ENCODE measurements at places on chromosomes 5 and 9.

GRCh38 chr5:175895686-175896102, 24.3 kb downstream of the CPLX2 start:
- no peak for DNase-seq

DNA sequence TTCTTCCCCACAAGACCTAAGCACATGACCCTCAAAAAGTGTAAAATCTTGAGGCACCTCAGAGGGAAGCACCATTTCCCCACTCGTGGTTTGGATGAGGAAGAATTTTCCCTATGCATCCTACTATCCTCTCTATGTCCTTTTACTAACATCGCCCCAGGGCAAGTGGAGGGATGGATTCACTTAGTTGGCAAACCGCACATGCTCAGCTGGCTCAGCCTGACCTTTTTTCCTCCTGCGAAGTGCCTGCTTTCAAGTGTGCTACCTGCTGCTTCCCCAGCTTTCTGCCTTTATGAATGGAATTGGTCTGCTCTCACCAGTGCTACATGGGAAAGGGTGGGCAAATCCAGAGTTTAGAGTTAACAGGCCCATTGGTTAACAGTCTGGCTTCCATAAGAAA, 56.6 kb upstream of the IFNK start:
- DNase-seq = no peak

GRCh38 chr5:145776886-145777285, 58.3 kb downstream of the PRELID2 start:
- DNase-seq = no peak

DNA sequence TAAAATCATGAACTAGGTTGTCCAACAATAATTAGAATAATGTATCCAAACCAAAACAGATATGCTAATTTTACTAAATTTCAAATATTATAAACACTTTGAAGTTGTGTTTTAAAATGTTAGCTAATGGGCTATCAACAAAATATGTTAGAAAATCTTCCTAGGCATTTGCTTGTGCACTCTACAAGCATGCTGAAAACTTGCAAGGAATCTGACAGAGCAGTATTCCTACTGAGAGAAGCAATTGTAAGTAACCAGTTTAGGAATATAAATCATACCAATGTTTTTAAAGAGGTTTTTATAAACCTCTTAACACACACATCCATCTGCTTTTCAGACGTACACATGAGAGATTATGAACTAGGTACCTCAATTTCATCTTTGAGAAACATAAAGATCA, 228.4 kb upstream of the TBCA start:
- DNase-seq = no peak

- no peak for DNase-seq
Observed at GRCh38 chr5:33808699-33809098, 83.1 kb downstream of the ADAMTS12 start.

- DNase-seq = no peak
Observed at GRCh38 chr9:108835831-108836230, 20.0 kb downstream of the ACTL7B start.

DNA sequence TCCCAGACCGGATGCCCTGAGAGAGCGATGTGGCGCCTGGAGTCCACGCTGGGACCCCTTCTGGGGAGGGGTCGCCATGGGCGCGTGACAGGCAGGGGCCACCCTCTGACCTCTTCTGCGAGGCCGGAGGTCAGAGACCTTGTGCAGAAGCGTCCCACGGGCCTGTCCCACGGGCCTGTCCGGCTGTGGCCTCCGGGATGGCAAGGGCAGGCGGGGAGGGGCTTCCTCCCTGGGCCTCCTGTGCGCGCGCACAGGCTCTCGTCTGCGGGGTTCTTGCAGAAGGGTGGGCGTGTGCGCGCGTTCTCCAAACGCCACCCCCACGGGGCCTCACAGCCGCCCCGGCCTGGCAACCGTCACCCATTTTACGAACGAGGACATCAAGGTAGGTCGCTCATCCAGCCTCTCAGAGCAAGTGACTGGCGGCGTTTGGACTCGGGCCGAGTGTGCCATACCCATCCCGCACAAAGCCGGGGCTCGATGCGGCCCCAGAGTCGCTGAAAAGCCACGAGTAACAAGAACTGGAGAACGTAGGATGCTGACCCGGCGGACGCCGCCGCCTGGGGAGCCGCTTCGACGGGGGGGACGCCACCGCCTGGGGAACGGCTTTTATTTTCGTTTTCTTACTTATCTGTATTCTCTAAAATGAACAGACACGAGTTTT, 897 bp downstream of the AHRR start:
- DNase-seq = no peak

DNA sequence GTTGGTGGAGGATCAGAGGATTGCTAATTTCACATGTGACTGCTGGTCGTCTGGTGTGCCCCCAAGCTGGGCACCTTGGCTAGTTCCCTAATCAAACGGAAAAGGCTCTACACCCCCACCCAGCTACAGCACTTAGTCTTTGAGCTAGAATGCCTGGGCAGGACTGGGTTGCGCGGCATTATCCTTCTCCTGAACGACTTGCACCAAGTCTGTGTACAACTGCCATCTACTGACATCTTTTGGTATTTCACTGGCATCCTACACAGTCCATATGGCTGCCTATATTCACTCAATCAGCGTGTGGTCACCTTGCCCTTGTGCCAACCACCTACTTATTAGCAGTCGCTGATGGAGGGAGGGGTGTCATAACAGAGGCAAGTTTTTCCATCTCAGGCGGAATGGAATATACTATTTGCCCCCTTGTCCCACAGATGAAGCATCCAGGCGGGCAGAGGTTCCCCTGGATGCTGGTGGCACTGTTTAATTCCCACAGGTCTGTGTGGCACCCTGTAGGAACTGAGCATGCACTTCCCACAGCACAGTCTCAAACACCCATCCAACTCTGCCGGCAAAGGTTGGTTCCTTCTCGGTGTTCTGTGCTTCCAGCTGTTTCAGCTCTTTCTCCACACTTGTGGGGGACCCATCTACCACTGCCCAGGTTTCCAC, 150.1 kb downstream of the OSTF1 start:
- DNase-seq = no peak

DNA sequence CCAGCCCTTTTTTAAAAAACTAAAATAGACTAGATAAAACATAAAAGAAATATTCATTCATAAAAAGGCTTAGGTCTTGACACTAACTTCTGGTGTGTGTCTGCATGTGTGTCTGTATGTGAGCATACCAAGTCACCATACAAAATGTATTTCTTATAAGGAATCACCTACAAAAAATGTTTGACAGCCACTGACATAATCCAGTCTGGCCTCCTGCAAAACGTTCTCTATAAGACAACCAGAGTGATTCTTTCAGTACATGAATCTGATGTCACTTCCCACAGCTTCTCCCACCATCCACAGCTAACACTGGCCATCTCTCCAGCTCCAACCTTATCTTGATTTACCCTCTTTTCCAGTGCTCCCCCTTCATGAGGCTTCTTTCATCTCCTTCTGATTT, 192.3 kb downstream of the TLE1 start:
- no peak for DNase-seq

GRCh38 chr9:127968700-127969383, 11.9 kb downstream of the EEIG1 start:
- DNase-seq = no peak

- peak; percentile 94 for DNase-seq
Observed at GRCh38 chr5:58460002-58460731, at the start of gene PLK2. Gene PLK2, minus strand, starts transcription at chr5:58460086. Its CDS starts 127 bp downstream, at chr5:58459959.

- no peak for DNase-seq
Observed at GRCh38 chr9:99973455-99973854, 67.0 kb downstream of the STX17 start.

DNA sequence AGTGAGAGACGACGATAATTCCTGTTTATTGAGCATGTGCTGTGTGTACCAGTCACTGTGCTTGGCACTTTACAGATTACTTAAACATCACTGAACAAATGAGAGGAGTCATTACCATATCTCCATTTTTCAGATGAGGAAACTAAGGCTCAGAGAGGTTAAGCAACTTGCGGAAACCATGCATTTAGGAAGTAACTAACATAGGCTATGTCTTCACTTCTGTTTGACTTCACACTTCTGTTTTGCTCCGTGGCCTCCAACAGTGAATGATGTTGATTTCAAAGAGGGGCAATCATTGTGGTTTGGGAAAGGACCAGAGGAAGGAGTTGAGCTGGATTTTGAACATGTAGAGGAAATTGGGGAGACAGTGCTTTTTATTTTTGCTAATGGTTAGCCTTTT, 16.7 kb downstream of the GCNT1 start:
- DNase-seq = no peak

GRCh38 chr5:958701-959571, 49.7 kb upstream of the NKD2 start:
- DNase-seq = no peak

Measured in nucleus accumbens (tissue), 56 donors.